Left renal pelvis (tissue), 4 donors: ENCODE measurements at places on chromosomes 1 and 21. TPM values are rescaled to one million over a fixed set of nuclear protein-coding genes. Genes with fewer than 3 reads are reported as not detected.

DNA sequence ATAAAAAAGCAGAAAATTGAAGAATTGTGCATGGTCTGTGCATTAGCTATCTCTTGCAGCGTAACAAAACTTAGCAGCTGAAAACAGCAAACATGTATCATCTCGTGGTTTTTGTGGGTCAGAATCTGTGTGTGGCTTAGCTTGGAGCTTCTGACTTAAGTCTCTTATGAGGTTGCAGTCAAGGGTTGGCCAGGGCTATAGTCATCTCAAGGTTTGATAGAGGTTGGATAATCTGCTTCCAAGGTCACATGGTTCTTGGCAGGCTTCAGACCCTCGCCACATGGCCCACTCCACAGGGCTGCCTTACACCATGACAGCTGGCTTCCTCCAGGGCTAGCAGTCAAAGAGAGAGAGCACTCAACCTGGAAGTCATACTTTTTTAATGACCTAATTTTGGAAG is 35.9 kb downstream of the CNST start:
- DNase-seq: no peak

GRCh38 chr1:202016811-202017748 is 6.7 kb downstream of the ELF3 start:
- DNase-seq: no peak

ZYG11A gene
- polyA plus RNA-seq: 0.18 TPM

RWDD3 gene
- polyA plus RNA-seq: 48.5 TPM

DNA sequence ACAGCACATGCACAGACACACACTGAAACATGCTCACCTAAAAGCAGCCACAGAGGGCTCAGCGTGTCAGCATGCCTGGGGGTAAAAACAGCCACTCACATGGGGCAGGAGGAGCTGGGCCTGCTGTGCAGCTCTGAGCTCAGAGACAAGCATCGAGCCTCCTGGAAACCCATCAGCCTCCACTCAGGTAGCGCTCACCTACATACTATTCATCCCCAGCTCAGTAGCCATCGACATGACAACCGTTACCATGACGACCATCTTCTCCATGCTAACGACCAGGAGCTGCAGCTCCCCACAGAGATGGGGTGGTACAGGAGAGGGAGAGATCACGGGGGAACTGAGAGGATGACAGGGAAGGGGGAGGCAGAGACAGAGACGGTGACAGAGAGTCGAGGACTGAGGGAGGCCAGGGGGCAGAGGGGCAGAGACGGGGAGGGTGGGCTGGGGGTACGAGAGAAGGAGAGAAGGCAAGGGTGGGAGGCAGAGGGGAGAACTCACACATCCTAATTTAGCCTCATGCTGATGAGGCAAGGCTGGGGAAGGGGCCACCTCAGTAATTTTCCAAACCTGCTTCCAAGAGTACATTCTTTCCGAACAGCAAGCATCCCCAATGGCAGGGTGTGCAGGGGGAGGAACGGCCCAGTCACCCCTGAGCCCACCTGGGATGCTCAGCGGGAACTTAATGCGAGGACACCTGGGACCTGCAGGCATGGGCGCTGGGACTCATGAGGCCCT is 28.4 kb downstream of the SDC3 start:
- DNase-seq: no peak

GRCh38 chr1:7299994-7300393 is 471.1 kb upstream of the VAMP3 start:
- DNase-seq: no peak

PLPP3 gene
- polyA plus RNA-seq: 129 TPM

DNA sequence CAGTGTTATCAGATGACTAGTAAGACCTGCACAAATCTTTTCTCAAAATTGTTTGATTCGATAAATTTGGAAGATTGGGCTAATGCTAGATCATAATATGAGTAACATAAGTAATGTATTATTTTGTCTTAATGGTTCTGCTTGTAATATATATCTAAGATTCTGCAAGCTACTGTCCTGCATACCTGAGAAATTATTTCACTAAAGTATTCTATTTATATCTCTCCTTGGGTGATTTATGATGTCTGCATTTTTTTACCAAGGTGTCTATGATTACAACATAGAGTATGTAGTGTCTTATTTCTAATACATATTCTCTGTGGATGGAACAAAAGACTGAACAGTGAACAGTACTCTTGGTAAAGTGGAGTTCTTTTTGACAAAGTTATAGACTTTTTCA is 166.6 kb downstream of the CLEC20A start:
- DNase-seq: no peak

FCN3 gene
- 0.98 TPM for polyA plus RNA-seq

CAMSAP2 gene
- polyA plus RNA-seq: 38.3 TPM

DNA sequence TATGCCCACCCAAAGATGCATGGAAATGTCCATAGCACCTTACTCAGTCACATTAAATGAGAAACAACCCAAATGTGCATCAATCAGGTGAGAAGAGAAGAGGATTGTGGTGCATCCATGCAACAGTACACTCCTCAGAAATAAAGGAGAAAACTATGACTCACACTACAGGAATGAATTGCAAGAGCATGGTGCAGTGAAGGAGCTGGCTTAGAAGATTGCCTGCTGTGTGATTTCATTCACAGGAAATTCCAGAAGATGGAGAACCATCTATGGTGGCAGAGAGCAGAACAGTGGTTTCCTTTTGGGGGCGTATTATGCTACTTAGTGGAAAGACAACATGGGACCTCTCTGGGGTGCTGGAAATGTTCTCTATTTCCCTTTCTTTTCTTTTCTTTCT is 278.6 kb upstream of the AJAP1 start:
- no peak for DNase-seq

DNA sequence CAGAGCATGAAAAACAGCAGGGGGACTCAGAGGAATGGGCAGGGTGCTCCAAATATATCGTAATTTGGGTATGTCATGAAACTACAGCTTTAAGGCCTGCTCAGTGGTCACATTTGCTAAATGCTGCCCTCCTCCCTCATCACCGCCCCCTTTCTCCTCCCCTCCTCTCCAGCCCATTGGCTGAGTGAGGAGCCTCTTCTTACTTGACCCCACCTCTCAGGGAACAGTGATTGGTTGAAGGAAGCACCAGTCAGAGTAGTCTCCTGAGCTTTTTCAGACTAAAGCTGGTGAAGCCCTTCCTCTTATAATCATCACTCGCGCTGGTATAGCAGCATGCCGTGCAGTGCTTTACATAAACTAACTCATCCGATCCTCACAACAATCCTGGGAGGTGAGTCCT is 10.0 kb upstream of the TTC39A start:
- DNase-seq: no peak

RNF223 gene
- 0.23 TPM for polyA plus RNA-seq

DNA sequence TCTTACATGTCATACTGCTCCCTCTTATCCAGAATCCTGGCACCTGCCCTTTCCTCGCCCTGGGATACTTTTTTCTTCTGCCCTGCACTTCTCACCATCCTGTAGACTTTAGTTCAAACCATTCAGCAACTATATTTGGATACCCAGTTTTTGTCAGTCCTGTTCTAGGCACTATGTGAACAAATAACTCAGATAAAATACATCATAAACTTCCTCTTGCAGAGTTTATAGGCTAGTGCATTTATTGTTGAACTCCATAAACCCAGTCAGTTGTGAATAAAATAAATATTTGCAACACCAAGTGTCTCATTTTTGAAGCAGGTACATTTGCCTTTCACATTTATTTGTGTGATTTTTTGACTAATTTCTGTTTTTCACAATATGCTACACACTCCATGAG is 4.3 kb downstream of the LYPLAL1 start:
- DNase-seq: no peak

DNA sequence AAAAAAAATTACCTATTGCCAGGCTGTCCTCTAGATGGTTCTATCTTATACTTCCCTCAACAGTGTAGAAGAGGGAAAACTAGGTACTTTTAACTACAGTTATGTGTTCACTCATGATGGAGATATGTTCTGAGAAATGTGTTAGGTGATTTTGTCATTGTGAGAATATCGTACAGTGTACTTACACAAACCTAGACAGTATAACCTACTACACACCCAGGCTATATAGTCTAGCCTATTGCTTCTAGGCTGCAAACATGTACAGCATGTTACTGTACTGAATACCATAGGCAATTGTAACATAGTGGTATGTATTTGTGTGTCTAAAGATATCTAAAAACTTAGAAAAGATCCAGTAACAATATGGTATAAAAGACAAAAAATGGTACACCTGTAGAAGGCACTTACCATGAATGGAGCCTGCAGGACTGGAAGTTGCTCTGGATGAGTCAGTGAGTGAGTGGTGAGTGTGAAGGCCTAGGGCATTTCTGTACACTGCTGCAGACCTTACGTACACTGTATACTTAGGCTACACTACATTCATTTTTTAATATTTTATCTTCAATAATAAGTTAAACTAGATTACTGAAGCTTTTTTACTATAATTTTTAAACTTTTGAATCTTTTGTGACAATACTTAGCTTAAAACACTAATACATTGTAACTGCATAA is 13.2 kb downstream of the MGST3 start:
- no peak for DNase-seq
